Eye (tissue), 1 donor: ENCODE measurements at places on chromosomes 4 and X.

GRCh38 chr4:8917868-8918783 is 46.5 kb upstream of the HMX1 start:
- DNase-seq: peak; percentile 92

DNA sequence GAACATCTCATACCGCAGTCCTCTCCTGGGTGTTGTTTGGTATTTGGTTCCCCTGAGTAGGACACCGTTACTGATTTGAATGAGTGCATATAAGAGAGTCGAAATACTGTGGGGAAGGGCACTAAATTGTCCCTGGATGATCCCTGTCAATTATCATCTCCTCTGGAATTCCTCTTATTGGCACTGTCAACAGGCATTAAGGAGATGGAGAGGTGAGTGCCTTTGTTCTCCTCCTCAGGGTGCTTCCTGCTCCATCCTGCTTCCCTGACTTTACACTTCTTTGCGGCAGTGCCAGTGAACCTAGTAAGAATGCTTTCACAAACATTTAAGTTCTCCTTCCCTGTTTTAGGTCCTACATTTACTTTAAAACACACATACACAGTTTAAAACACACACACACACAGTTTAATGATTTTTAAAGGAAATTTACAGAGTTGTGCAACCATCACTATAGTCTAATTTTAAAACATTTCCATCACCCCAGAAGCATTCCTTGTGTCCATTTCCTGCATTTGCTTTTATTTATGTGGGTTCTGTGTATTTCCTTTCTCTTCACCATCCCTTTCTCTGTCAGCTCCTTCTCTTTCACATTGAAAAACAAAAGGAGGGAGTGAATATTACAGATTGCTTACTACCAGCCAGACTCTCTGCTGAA is 20.9 kb upstream of the ZRSR2 start:
- peak; percentile 16 for DNase-seq

GRCh38 chr4:95106408-95106928 is 348.7 kb downstream of the BMPR1B start:
- DNase-seq: no peak

DNA sequence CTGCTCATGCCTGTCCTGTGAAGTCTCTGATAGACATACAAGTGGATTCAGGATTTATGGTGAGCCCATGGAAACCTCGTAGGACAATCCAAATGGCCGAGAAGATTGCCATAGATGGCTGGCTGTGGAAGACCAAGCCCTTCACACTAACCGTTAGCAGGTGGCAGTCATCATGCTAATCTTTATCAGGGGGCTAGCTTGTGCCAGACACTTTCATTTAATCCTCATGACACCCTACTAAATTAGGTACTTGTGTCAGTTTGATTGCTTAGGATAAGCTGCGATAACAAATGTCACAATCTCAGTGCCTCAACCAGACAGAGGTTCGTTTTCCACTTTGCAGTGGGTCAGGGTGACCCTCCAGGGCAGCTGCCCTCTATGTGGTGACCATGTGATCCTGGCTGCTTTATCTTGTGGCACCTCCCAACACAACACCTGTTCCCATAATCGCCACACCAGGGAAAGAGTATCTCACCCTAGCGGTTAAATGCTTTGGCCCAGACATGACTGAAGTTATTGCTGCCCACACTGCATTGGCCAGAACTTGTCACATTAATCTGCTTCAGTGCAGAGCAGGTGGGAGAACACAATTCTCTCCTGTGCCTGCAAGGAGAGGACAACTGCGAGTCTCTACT is 60.8 kb downstream of the REPS2 start:
- no peak for DNase-seq
